ENCODE measurements at places on chromosomes 12 and 14.

DNA sequence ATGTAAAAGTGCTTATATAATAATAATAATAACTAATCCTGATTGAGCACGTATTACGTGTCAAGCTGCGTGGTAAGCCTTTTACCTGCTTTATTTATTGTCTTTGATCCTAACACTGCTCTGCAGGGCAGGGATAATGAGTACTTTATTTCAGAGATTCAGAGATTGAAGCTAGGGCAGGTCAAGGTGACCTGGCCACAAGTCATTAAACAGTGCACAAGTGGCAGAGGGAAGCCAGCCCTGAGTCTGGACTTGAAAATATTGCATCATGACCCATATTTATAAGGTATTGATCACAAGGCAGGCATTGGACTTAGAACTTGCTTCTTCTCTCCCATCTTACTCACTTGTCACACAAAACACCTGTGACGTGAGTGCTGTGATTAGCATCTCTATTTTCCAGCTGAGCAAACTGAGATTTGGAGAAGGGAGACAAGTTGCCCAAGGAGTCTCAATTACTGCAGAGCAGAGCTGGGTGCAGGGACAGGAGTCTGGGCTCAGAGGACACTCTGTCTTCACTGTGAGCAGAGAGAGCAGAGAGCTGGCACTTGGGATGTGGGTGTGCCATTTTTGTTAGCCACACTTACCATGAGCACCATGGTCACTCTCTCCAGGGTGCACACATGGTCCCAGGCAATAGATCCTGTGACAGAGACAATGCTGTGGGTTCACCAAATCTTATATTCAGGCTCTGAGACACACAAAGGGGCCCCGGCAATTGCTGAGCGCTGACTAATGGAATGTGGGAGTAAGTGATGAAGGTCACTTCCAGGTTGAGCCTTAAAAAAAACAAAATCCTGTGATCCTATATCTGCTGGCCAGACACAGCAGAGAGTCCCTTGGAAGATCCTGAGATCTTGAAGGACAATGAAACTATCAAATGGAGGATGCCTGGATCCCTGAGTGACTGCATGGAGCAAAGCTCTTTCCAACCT lies 113.2 kb upstream of the MED13L start:
- no peak for DNase-seq

- DNase-seq, result peak; percentile 44
These were observed 456.2 kb downstream of the FOXG1 start for GRCh38 chr14:29222671-29223268.

- no peak for DNase-seq
These were observed 23.1 kb downstream of the GMFB start for GRCh38 chr14:54465654-54466053.

GRCh38 chr14:23047751-23048693 lies 6.0 kb downstream of the PSMB11 start:
- no peak for DNase-seq

- no peak for DNase-seq
These were observed 39.6 kb downstream of the SLC15A4 start for GRCh38 chr12:128784030-128784760.

DNA sequence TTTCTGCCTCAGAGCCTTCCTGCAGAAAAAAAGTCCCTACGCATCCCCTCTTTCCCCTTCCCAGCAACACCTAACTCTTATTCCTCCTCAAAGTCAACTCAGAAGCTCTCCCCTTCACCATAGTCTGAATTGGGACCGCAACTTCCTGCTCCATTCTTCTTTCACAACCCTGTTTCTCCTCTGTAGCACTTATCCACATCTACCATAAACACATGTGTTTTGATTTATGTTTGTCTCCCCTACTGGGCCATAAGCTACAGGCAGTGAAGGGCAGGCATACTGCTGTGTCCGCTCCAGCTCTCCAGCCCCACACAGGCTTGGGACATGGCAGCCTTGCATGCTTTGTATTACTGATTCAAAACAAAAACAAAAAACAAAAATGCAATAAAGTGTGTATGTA lies 5.9 kb downstream of the SDR9C7 start:
- DNase-seq, result no peak

GRCh38 chr14:96105089-96105925 lies 66.1 kb downstream of the C14orf132 start:
- no peak for DNase-seq

DNA sequence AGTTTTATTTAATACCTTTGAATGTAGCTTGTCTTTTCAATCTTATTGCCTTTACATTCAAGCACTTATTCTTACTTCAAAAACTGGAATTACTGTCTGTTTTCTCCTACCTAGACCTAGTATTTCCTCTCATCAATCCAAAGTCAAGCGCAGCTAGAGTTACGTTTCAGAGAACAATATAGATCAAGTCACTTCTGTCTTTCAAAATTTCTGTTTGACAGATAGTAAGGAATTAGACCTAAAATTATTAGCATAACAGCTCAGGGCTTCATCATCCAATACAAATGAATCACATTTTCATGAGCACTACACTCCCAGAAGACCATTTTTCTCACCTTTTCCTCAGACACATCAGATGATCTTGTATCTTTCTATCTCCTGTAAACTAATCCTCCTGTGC lies 170.6 kb downstream of the CCDC59 start:
- no peak for DNase-seq

DNA sequence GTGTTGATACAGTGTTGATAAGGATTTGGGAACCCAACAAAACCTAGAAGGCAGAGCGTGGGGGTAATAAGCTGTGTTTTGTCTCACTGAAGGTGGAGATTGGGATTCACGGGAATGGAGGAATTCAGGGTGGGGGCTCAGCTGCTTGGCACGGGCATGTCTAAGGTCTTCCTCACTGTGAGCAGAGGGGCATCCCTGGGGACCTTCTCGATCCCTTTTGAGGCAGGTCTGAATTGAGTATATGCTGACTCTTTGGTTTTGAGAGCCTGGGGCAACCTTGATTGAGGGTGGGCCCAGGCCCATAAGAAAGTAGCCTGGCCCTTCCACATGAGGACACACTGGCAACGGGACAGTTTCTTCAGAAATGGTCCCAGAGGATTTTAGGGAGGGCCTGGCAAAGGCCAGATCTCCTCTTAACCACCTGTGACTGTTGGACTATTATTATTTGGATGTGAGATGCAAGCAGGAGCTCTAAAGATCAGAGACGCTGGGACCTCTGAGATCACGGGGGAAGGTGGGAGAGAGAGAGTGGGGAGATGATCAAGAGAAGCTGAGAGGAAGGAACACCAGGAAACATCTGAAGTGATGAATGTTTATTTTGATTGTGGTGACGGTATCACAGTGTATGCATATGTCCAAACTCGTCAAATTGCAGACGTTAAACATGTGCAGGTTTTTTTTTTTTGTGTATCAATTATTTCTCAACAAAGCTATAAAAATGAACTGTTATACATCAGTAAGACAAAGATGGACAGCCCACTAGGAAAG lies 48.4 kb downstream of the SMIM41 start:
- DNase-seq, result no peak

DNA sequence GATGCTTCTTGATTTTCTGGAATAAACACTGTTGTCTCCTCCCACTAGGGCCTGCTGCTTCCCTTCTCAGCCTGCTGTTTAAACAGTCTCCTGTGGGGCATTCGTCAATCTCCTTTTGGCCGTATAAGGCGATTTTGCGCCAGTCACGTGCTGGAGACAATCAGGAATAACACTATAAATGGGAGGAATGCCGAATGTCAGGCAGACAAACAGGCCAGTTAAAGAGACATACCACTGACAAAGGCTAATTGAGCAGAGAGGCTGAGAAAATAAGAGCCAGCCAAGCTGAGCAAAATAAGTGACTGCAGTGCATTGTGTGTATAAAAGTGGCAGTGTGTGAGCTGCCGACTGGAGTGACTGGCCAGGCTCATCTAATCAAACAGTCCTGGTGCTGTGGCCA lies 23.3 kb downstream of the DMAC2L start:
- peak; percentile 91 for DNase-seq

DNA sequence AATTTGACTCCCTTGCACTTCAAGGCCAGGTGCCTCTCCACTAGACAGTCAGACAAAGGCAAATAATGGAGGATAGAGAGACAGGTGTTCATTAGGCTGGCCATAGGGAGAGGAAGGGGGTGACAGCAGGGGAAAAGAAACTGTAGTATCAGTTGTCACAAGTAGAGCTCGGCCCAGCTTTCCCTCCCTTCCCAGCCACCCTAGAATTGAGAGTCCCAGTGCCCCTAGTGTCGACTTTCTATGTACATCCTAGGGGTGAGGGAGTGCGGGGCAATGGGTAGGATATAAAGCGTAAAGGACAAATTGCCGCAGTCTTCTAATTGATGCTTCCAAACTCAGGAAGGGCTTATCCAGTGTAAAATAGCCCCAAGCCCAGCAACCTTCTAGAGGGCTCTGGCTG lies 39.0 kb downstream of the BAZ2A start:
- DNase-seq, result peak; percentile 17

DNA sequence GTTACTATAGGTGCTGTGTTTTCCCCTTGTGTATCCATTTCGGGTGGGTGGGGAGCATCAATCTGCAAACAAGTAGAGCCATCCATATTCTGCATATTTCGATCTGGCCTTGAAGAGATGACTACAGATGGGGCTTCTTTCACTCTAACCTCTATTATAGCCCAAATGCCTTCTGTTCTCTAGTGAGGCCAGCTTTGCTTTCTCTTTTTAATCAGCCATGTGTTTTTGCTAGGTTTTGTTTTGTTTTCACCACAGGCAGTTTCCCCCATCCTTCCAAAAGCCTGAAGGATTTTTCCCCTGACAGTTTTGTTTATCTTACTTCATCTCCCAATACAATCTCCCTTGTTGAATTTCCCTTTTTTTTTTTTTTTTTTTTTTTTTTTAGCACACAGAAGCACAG lies 224.1 kb downstream of the BTG1 start:
- DNase-seq, result no peak

DNA sequence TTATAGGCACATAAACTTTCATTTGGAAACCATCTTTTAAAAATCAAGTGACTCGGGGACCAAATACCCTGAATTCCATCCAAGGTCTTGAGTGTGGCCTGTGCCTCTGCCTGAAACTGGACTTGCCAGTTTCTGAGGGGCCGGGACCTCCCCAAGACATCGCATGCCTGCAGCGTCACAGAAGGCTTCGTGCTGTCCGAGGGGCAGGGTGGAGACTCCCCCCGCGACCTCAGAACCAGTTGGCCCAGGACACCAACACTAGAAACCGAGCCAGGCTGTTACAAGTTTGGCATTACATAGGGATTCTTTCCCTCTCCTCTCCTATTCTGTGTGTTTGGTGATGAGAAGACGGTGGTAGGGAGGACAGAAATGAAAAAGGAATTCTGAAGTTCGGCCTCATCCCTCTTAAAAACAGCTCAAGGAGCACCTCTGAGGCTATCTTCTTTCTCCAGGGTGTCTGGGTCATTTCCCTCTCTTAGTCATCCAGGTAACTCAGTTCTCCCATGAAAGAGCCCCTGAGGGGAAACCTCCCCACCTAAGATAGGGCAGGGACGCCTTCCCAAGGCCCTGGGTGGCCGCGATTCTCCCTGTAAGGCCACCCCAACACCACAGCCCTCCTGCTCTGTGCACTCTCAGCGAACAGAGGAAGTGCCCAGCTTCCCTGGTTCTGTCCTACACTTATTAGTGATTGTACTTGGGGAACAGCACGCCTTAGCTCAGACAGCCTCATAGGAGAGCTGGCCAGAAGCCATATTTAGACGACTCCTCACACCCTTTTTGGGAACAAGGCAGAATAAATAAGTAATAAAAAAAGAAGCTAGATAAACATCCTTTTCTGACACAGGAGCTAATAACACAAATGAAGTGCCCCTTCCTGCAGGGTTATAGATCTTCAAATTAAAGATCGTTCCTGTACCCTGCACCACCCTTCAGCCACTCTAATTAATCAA lies 93.8 kb downstream of the BCL11B start:
- no peak for DNase-seq

DNA sequence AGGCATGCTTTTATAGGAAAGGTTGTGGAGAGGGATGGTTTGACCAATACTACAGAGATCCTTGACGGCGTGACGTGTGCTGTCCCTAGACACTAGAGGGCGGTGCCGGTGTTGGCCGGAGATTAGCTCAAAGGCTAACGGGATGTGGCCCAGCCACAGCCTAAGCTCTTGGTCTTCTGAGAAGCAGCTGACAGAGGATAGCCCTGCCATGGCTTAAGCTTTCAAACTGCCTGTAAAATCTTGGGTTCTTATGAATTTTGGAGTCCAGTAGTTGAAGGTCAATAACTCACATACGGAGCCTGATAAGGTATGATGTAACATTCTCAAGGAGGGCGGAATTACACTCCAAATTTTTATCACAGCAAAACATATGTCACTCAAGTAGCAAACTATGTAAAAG lies 515.7 kb upstream of the ATXN7L3B start:
- no peak for DNase-seq

DNA sequence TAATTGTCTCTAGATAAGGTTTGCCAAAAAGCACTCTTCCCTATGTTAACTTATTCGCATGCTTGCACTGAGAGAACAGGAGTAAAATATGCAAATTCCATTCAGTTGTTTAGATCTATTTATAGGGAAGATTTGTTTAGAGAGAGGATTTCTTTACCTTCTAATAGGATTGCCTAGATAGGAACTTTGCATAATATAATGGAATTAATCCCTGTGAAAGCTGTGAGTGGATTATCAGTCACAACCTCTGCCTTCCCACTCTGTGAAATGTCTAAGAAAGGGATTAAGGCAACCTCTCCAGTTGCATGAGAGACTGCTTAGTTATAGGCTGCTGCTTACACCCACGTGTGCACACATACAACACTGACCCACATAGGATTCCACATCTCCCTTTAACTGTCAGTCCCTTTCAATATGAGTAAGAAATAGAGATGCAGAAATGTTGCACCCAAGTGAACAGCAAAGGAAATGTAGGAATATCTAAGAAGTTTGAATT lies 83.2 kb downstream of the ALG10B start:
- no peak for DNase-seq

- DNase-seq, result no peak
These were observed 29.4 kb downstream of the PLEKHA5 start for GRCh38 chr12:19158923-19159322.

DNA sequence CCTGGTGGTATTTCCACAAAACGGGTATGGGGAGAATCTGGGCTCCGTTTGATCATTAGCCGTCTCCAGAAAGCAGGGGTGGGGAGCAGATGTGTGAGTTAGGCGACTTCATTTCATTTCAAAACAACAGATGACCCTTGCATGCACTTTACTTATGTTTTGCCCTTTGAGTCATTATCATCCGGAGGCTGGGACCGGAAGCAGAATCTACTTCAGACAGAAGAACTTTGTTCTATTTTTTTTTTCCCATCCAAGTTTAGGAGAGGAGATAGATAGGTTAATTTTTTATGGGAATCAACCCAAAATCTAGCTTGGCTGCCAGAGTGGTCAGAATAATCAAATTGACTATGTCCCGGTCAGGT lies 31.3 kb upstream of the CMAS start:
- DNase-seq, result no peak

GRCh38 chr14:68135566-68135965 lies 316.0 kb downstream of the RAD51B start:
- no peak for DNase-seq
